ENCODE measurements at places on chromosomes 7 and 10.

DNA sequence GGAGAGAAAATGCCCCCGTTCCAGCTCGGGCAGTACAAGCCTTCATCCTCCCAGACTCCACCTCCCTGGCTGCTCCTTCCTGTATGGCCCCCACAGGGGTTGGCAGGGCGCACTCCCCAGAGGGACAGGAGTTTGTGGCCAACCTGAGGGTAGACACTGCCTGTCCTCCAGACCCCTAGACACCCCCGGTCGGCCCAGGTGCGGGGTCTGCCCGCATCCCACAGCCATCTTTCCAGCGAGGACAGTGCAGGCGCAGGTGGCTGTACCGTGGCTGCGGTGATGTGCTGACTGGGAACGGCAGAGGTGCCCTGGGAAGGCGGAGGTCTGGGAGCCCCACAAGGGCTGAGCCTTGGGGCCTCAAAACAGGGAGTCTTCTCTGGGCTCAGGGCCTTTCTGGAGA is 81.5 kb downstream of the LHPP start:
- DNase-seq: no peak

- DNase-seq: no peak
Measured at GRCh38 chr7:140631021-140631420, 9.6 kb downstream of the DENND2A start.

DNA sequence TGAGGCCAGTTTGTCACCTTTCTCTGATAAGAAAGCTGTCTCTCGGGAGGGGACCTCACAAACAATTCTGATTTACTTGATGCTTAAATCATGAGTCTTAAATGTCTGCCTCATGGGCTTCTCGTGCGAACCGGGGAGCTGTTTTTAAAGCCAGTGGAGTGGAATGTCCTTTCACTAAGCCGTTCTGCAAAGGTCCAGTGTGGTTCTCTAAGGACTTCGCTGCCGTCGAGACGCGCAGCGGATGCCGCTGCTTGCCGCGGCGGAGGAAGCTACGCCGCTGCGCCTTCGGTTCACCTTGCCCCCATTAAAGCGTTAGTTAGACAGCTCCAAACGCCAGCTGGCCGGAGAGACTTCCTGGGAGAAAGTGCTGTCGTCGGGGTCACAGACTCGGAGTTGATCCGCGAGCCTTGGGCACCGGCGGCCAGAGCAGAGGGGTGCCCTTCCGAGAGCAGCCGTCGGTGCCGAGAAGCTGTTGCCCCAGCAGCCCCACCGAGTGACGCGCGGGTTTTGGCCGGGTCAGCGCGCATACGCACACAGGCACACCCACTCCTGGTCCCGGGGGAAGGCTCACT is 1.3 kb upstream of the HMX3 start:
- peak; percentile 9 for DNase-seq

DNA sequence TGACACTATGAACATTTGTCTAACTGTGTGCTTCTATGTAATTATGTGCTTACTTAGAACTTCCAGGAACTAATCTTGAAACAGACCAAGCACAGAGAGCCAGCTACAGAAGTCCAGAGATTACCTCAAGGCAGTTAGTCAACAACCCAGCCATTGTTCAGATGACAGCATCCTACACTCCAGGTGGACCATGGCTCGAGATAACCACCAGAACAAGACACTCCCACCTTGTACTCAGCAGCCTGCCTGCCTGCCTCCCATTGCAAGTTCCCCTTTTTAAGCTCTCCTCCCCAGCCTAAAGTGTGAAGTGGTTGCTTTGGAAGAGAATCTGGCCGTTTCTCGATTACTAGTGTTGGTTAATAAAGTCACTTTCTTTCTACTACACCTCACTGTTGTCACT is 1080.6 kb upstream of the LRRN3 start:
- no peak for DNase-seq

- DNase-seq: no peak
Measured at GRCh38 chr10:6700066-6700465, 120.0 kb upstream of the PRKCQ start.

DNA sequence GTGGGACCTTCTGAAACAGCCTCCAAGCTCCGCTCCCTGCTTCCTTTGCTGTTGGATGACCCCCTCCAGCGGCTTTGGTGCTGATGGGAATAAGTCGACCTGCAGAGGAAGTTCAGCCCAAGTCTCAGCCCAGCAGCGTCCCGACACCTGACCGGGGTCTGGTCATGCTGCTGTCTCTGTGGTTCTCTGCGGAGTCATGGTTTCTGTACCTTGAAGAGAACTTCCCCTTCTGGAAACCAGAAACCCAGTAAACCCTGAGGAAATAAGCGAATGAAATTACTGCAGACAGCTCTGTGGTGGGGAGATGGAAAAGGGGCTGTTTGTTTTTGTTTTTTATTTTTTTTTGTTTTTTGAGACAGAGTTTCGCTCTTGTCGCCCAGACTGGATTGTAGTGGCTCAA is 18.3 kb upstream of the ZNF12 start:
- DNase-seq: no peak

DNA sequence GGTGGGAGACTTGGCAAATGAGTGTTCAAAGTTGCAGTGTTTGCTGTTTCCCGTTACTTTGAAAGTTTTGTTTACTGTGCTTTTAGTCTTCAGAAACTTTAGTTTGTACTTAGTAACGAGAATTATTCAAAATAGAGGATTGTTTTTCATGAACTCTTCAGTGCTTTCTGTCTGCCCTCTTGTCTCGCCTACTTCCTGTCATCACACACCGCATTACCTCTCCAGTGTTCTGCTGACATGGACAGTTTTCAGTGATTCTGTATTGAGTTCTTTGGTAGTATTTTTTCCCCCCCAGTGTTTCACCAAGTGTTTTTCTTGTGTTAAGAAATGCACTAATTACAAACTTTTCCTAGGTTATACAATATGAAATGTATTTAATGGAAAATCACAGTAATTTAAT is 207.0 kb downstream of the MLLT10 start:
- DNase-seq: no peak

- peak; percentile 51 for DNase-seq
Measured at GRCh38 chr7:142384493-142384922, 126.7 kb upstream of the PRSS58 start.

DNA sequence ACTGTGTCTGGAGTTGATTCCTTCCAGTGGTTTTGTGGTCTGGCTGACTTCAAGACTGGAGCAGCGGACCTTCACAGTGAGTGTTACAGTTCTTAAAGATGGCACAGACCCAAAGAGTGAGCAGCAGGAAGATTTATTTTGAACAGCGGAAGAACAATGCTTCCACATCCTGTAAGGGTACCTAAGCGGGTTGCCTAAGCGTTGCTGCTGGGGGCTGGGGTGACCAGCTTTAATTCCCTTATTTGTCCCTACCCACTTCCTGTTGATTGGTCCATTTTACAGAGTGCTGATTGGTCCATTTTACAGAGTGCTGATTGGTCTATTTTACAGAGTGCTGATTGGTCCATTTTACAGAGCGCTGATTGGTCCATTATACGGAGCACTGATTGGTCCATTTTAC is 13.2 kb downstream of the AKR1B15 start:
- peak; percentile 3 for DNase-seq

GRCh38 chr10:119444866-119445265 is 97.7 kb downstream of the RGS10 start:
- no peak for DNase-seq
